C1 segment of cervical spinal cord (tissue), 14 donors: ENCODE measurements at places on chromosomes 3 and 15.

GRCh38 chr15:55408012-55408928, at the start of the genes CCPG1 and PIERCE2:
Gene CCPG1 (minus strand): TSS chr15:55408359. CDS start chr15:55389424, 18,935 bp downstream.
Gene PIERCE2 (plus strand): TSS chr15:55408495. CDS start chr15:55408769, 274 bp downstream.
- peak; percentile 81 for DNase-seq

GRCh38 chr15:81133782-81134461, at the start of gene CFAP161:
Gene CFAP161 (plus strand): TSS chr15:81134270. CDS start chr15:81134330, 60 bp downstream.
- peak; percentile 79 for DNase-seq

GRCh38 chr3:117084739-117085270, 375.2 kb downstream of the TUSC7 start:
- DNase-seq, result no peak

GRCh38 chr3:150666167-150666566, 37.6 kb downstream of the ERICH6 start:
- no peak for DNase-seq

GRCh38 chr3:103662591-103662990, 1227.8 kb downstream of the ZPLD1 start:
- DNase-seq, result no peak

- no peak for DNase-seq
These were observed 63.4 kb upstream of the LINGO1 start for GRCh38 chr15:77695961-77696582.

DNA sequence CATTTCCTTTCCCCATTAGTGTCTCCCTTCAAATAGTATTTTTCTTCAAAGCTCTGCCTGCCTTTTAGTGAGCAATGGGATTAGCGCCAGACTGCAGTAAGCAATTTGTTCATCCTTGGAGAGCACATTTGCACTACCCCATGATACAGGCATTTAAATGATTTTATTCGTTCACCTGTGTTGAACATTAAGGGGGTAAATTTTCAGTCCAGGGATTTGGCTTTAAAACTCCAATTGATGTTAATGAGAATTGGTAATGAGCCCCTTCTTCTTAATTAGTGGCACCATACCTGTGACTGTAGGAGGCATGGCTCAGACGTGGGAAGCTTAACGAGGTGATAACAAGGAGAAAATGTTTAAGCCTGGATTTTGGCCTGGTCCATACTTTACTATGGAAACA, 161.4 kb upstream of the NANOGP8 start:
- no peak for DNase-seq

GRCh38 chr3:98827221-98827920, 64.2 kb downstream of the ST3GAL6 start:
- DNase-seq, result no peak

GRCh38 chr3:105328338-105328730, 38.4 kb upstream of the ALCAM start:
- no peak for DNase-seq

DNA sequence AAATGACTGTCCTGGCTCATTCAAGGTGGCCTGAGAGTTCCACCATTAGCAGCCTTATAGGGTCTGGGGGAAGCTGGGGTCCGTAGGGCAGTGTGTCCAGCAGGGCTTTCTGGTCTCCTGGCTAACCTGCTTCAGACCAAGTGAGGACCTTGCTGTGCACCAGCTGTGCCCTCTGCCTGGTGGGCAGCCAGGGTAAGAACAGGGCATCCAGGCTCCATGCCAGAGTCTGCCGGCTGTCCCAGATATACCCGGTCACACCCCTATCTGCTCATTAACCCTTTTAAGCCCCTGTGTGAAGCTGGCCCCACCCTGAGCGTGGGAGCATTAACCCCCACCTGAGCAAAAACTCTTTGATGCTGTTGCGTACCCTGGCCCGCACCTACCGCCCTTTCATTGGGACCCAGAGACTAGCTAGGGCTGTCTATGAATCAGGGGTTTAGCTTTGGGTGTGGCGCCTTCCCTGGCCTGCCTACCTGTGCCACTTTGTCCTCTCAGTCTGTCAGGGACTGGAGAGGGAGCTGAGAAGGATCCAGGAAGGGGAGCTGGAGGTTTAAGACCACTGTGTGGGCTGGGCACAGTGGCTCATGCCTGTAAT, 17.6 kb downstream of the SEMA3F start:
- DNase-seq, result no peak

DNA sequence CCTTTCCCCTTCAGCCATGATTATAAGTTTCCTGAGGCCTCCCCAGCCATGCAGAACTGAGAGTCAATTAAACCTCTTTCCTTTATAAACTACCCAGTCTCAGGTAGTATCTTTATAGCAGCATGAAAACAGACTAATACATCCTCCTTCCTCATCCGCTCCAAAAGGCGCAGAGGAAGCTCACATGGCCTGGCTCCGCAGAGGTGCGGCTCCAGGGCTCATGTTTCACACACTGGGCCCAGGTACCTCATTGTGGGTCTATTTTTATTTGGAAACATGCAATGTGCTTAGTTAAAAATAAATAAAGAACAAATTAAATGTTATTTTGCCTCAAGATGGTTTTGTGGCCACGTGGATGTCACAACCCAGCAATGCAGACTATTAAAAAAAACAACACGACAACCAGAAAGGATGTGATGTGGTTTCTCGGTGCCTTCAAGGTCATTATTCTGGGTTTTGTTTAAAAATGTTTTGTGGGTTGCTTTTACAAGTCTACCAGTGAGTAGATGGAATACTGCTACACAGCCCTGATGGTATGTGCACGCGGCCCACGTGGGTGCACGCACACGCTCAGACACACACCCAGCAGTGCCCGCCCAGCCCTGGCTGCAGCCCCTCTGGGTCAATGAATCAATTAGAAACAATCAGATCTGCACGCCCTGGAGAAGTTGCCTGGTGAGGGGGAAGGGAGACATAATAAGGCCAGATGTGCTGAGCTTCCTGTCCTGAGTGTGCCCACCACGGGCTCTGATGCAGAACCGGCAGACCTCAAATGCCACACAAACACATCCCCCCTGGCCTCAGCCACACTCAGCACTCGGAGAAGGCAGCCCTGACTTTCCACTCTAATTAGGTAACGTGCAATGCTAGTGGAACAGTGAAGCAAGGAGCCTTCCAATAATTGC, 140.1 kb downstream of the ADAMTS17 start:
- no peak for DNase-seq
